Endodermal cell (in vitro differentiated cells): ENCODE measurements at places on chromosomes 5 and 9. TPM values are rescaled to one million over a fixed set of nuclear protein-coding genes. Genes with fewer than 3 reads are reported as not detected.

SECISBP2 gene
- 55.9 to 60.5 TPM (median 56.0 TPM) in 3 replicates for total RNA-seq

PAPPA gene
- total RNA-seq, result 0.02 to 0.09 TPM (median 0.08 TPM) in 3 replicates

INSL4 gene
- total RNA-seq, result not detected in 2 replicates

IL7R gene
- 0.61 to 0.69 TPM in 2 of 3 replicates, not detected in the other for total RNA-seq

BARX1 gene
- 10.8 TPM in 1 of 3 replicates, not detected in the others for total RNA-seq

GCNT1 gene
- 75.1 to 202 TPM (median 76.1 TPM) in 3 replicates for total RNA-seq

FOXI1 gene
- total RNA-seq, result 0.44 to 0.66 TPM (median 0.55 TPM) in 3 replicates

MIER3 gene
- 33.7 to 51.8 TPM (median 51.5 TPM) in 3 replicates for total RNA-seq

DBH gene
- total RNA-seq, result not detected in 2 replicates

PRR16 gene
- total RNA-seq, result 0.53 TPM in 1 of 2 replicates, not detected in the other

RORB gene
- 0.75 and 0.88 TPM in 2 replicates for total RNA-seq

GLIPR2 gene
- 38.6 to 67.6 TPM (median 42.1 TPM) in 3 replicates for total RNA-seq

NUTM2G gene
- not detected in 2 replicates for total RNA-seq

TMEM215 gene
- 0.11 and 0.13 TPM in 2 replicates for total RNA-seq

C7 gene
- 0.77 and 0.88 TPM in 2 replicates for total RNA-seq

NR6A1 gene
- 187 to 214 TPM (median 206 TPM) in 3 replicates for total RNA-seq

GRM6 gene
- not detected in 2 replicates for total RNA-seq

TXNDC15 gene
- 37.0 and 40.2 TPM in 2 replicates for total RNA-seq

GABRA1 gene
- 0.33 TPM in 1 of 2 replicates, not detected in the other for total RNA-seq

GRXCR2 gene
- total RNA-seq, result not detected in 2 replicates

PELO gene
- 14.9 to 25.8 TPM (median 15.2 TPM) in 3 replicates for total RNA-seq

UGT3A2 gene
- 13.4 to 26.8 TPM (median 25.3 TPM) in 3 replicates for total RNA-seq

ELAVL2 gene
- 4.7 and 5.5 TPM in 2 replicates for total RNA-seq

OLFML2A gene
- total RNA-seq, result 25.1 to 28.1 TPM (median 28.0 TPM) in 3 replicates

CCL28 gene
- not detected in 3 replicates for total RNA-seq

MAP3K1 gene
- 16.8 and 18.0 TPM in 2 replicates for total RNA-seq

RNF208 gene
- total RNA-seq, result 15.6 to 27.3 TPM (median 16.0 TPM) in 3 replicates

LCP2 gene
- 0.11 and 0.50 TPM in 2 replicates for total RNA-seq

PCDHA4 gene
- 5.0 and 5.6 TPM in 2 replicates for total RNA-seq

ZNF79 gene
- total RNA-seq, result 8.7 and 9.1 TPM in 2 replicates

SPAAR gene
- total RNA-seq, result 0.16 TPM in 1 of 2 replicates, not detected in the other

NIPAL4 gene
- total RNA-seq, result 0.09 TPM in 1 of 2 replicates, not detected in the other

ADAMTSL1 gene
- total RNA-seq, result 0.19 TPM in 1 of 3 replicates, not detected in the others

SPINK4 gene
- total RNA-seq, result 1.2 to 1.8 TPM (median 1.4 TPM) in 3 replicates

TAF11L10 gene
- not detected in 2 replicates for total RNA-seq

IL33 gene
- 0.21 to 0.33 TPM in 2 of 3 replicates, not detected in the other for total RNA-seq

FAM153A gene
- total RNA-seq, result not detected in 3 replicates

PHF24 gene
- total RNA-seq, result 1.9 TPM in 2 replicates
